ENCODE measurements at places on chromosomes 12 and 14. TPM values are rescaled to one million over a fixed set of nuclear protein-coding genes. Genes with fewer than 3 reads are reported as not detected.

Gene TAS2R8
- not detected for total RNA-seq

Gene ITGA7
- 10.3 TPM for total RNA-seq

Gene C3AR1
- total RNA-seq, result 0.89 TPM

Gene CLEC9A
- total RNA-seq, result not detected

Gene DBX2
- not detected for total RNA-seq

Gene GCH1
- total RNA-seq, result 52.1 TPM

Gene LTBP2
- 12.9 TPM for total RNA-seq

Gene ADGRD1
- total RNA-seq, result 43.8 TPM

Gene GRIP1
- total RNA-seq, result 8.8 TPM

Gene KRT71
- not detected for total RNA-seq

Gene MRPL52
- total RNA-seq, result 194 TPM

Gene SLC2A14
- total RNA-seq, result not detected

Gene RND1
- total RNA-seq, result 4.0 TPM

Gene CGRRF1
- total RNA-seq, result 19.1 TPM

Gene RNASE8
- not detected for total RNA-seq

- no peaks in the 10 kb centered on the region for H3K4me1 ChIP-seq
- DNase-seq, result no peak
- H3K4me3 ChIP-seq, result no peak overlapping the region
- no peak overlapping the region for H3K27ac ChIP-seq
- no peaks in the 10 kb centered on the region for H3K36me3 ChIP-seq
- peaks cover 10% of the 10 kb centered on the region for H3K27me3 ChIP-seq
These were observed 1.4 kb downstream of the LRTM2 start for GRCh38 chr12:1821805-1822204.

DNA sequence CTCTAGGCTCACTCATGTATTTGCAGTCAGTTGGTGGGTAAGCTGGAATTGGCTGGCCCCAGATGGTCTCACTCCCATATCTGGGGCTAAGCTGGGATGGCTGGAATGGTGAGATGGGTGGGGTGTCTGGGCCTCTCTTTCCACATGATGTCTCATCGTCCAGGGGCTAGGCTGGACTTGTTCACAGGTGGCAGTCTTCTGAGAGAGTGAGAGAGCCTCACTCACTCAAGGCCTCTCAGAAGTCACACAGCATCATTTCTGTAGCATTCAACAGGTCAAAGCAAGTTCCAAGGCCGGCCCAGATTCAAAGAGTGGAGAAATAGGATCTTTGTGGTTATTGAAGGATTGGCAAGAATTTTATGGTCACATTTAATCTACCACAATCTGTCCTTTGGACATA, 102.7 kb downstream of the UNC79 start:
- no peak overlapping the region for H3K4me3 ChIP-seq
- H3K4me1 ChIP-seq, result no peaks in the 10 kb centered on the region
- DNase-seq, result no peak
- no peaks in the 10 kb centered on the region for H3K36me3 ChIP-seq
- no peak overlapping the region for H3K27ac ChIP-seq

DNA sequence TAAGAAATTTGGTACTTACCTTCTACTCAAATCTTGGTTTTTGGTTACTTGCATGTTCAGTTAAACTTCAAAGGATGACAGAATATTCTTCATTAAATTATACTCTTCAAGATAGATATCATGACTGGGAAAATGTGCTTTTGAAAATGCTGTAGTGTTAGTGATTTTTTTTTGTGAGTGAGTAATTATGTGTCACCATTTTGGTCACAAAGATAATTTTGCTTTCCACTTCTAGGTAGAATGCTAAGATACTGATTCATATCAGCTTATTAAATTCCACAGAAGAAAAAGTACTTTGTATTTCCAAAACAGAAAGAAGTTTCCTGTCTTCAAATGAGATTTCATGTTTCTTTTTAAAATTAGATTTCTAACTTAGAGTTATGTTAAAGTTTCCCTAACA, 61.2 kb downstream of the ATXN7L3B start:
- no peak for DNase-seq
- H3K27ac ChIP-seq, result no peak overlapping the region
- no peaks in the 10 kb centered on the region for H3K27me3 ChIP-seq
- H3K4me1 ChIP-seq, result peaks cover 6% of the 10 kb centered on the region
- no peak overlapping the region for H3K4me3 ChIP-seq
- H3K36me3 ChIP-seq, result no peaks in the 10 kb centered on the region

DNA sequence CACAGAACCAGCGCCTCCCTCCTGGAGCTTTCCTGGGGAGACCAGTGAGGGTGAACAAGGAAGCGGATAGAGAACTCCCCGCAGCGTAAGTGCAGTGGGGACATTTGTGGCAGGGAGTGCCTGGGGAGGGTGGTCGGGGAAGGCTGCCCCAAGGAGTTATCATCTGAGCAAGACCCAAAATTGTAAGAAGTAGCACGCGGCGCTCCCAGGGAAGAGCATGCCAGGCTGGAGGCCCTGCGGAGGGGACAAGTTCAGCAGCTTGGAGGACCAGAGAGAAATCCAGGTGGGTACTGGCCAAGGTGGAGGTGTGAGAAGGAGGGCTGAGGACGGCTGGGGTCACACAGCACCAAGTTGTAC, 46.2 kb upstream of the RIMBP2 start:
- peaks cover 15% of the 10 kb centered on the region for H3K27me3 ChIP-seq
- DNase-seq, result no peak
- H3K4me1 ChIP-seq, result no peaks in the 10 kb centered on the region
- no peak overlapping the region for H3K4me3 ChIP-seq

GRCh38 chr12:132593938-132594358, 16.4 kb downstream of the LRCOL1 start:
- H3K4me3 ChIP-seq, result peak overlapping the region; percentile 25
- peak; percentile 95 for DNase-seq
- H3K4me1 ChIP-seq, result peaks cover 11% of the 10 kb centered on the region
- H3K36me3 ChIP-seq, result no peaks in the 10 kb centered on the region
- H3K27ac ChIP-seq, result no peak overlapping the region
- peaks cover 30% of the 10 kb centered on the region for H3K27me3 ChIP-seq

DNA sequence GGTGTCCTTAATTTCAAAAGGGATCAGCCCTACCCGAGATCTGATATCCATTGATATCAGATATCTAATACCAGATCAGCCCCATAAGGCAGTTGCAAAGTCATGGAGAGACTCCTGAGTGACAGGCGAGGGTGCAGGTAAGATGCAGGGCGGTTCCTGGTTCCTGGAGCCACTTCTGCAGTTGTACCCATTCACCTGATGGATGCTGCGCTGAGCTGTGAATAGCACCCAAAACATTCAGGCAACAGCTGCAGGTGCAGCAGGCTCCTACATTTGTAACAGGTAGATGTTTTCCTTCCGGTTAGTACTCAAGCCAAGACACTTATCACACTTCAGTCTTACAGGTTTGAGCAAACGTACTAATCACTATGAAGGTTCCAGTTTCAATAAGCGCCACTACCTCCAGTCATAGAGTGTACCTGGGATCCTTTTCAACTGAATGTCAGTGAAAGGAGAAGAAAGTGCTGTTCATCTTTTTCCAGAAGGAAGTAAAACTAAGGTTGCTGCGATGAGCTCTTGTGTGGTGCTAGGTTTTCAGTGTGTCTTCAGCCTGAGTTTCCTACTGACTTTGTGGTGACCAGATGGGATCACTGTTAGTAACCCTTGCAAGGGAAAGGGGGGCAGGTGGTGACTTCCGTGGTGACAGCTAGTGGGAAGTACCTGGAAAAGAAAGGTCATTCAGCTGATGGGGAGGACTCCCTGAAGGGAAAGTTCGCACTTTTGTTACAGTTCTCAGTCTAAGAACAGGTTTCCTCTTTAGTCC, 1.9 kb downstream of the ATP6V0A2 start:
- H3K27me3 ChIP-seq, result no peaks in the 10 kb centered on the region
- H3K27ac ChIP-seq, result peak overlapping the region; percentile 83
- peak; percentile 35 for DNase-seq
- no peak overlapping the region for H3K4me3 ChIP-seq
- peaks cover 38% of the 10 kb centered on the region for H3K4me1 ChIP-seq

GRCh38 chr14:105882626-105883025, 356.2 kb downstream of the TMEM121 start:
- no peak overlapping the region for H3K27ac ChIP-seq
- no peaks in the 10 kb centered on the region for H3K36me3 ChIP-seq
- DNase-seq, result peak; percentile 8
- no peaks in the 10 kb centered on the region for H3K4me1 ChIP-seq
- no peaks in the 10 kb centered on the region for H3K27me3 ChIP-seq

GRCh38 chr14:89121968-89122620, 294.9 kb downstream of the FOXN3 start:
- DNase-seq, result no peak
- H3K4me1 ChIP-seq, result no peaks in the 10 kb centered on the region
- H3K27ac ChIP-seq, result no peak overlapping the region
- no peaks in the 10 kb centered on the region for H3K36me3 ChIP-seq

GRCh38 chr12:16560273-16560672, 45.7 kb downstream of the LMO3 start:
- H3K4me3 ChIP-seq, result no peak overlapping the region
- no peak overlapping the region for H3K27ac ChIP-seq
- no peaks in the 10 kb centered on the region for H3K4me1 ChIP-seq
- DNase-seq, result no peak
- no peaks in the 10 kb centered on the region for H3K36me3 ChIP-seq

- H3K4me3 ChIP-seq, result no peak overlapping the region
- no peaks in the 10 kb centered on the region for H3K36me3 ChIP-seq
- no peak overlapping the region for H3K27ac ChIP-seq
- H3K27me3 ChIP-seq, result no peaks in the 10 kb centered on the region
These were observed 140.5 kb downstream of the PHLDA1 start for GRCh38 chr12:75891072-75891471.

DNA sequence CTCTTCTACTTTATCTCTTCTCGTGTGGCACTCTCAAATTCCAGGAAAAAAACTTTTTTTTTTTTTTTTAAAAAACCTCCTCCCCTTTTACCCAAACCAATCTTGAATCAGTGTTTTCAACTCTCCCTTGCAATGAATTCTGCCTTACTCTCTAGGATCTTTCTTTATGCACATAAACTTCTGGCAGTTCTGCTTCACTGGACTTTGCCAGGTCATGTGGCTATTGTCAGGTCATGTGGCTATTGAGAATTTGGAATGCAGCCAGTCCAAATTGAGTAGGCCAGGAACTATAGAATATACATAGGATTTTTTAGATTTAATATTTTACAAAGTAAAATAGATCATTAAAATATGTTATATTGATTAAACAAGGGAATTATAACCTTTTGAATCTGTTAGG, 218.2 kb downstream of the TMTC3 start:
- no peaks in the 10 kb centered on the region for H3K27me3 ChIP-seq
- H3K4me3 ChIP-seq, result no peak overlapping the region
- H3K4me1 ChIP-seq, result peaks cover 14% of the 10 kb centered on the region
- no peaks in the 10 kb centered on the region for H3K36me3 ChIP-seq

DNA sequence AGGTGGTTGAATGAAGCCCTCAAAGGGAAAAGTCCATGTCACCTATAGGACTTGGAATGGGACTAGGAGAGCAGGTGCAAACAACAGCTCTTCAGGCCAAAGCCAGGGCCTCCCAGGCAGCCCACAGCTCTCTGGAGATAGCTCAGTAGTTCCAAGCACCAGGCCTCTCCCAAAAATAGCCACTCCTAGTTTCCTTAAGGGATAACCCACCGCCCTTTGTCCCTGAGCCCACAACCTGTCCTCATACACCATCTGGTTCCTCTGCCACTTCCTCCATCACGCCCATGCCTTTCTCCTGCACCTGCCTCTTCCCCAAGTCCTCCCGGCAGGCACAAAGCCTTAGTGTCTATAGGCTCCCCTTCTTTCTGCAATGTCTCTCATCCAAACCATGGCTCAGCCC, 2.1 kb downstream of the RAB15 start:
- peaks cover 25% of the 10 kb centered on the region for H3K4me1 ChIP-seq
- DNase-seq, result no peak
- H3K4me3 ChIP-seq, result no peak overlapping the region
- H3K36me3 ChIP-seq, result no peaks in the 10 kb centered on the region
- H3K27me3 ChIP-seq, result no peaks in the 10 kb centered on the region
- no peak overlapping the region for H3K27ac ChIP-seq

DNA sequence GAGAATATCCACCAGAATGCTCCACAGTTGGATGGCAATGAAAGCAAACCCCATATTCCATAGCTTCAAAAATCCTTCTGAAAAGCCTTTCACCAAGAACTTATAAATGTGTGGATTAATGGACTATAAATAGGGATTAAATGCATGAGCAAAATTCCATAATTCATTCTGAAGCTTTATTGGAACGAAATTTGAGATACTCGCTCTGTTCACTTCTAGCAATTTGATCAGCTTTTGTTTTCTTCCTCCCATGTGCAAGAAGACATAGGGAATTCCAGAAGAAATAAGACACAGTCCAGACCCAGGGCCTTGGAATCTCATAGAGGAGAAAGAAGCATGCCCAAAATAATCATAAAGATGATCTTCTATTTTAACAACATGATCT, 285.9 kb upstream of the TMPO start:
- no peak overlapping the region for H3K4me3 ChIP-seq
- no peak overlapping the region for H3K27ac ChIP-seq
- no peaks in the 10 kb centered on the region for H3K4me1 ChIP-seq
- no peaks in the 10 kb centered on the region for H3K36me3 ChIP-seq
- H3K27me3 ChIP-seq, result no peaks in the 10 kb centered on the region

DNA sequence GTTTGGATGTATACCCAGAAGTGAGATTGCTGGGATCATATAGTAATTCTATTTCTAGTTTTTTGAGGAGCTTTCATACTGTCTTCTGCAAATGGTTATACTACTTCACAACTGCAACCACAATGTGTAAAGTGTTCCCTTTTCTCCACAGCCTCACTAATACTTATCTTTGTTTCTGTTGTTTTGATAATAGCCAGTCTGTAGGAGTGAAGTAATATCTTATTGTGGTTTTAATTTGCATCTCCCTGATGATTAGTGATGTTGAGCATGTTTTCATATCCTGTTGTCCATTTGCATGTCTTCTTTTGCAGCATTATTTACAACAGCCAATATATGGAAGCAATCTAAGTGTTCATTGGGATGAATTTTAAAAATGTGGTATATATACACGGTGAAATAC, 29.9 kb downstream of the GABARAPL1 start:
- no peaks in the 10 kb centered on the region for H3K27me3 ChIP-seq
- no peaks in the 10 kb centered on the region for H3K4me1 ChIP-seq
- DNase-seq, result no peak
- no peak overlapping the region for H3K27ac ChIP-seq
- no peaks in the 10 kb centered on the region for H3K36me3 ChIP-seq
- no peak overlapping the region for H3K4me3 ChIP-seq
